Left ventricle myocardium superior (tissue), 1 donor: ENCODE measurements at places on chromosomes 3 and 15. TPM values are rescaled to one million over a fixed set of nuclear protein-coding genes. Genes with fewer than 3 reads are reported as not detected.

RYR3 gene
- 0.02 TPM for total RNA-seq

GALNT15 gene
- total RNA-seq = 7.0 TPM

ETV5 gene
- 3.4 TPM for total RNA-seq

SLC9C1 gene
- total RNA-seq = 2.3 TPM

STAC gene
- 0.69 TPM for total RNA-seq

POMGNT2 gene
- 20.7 TPM for total RNA-seq

AMIGO3 gene
- total RNA-seq = not detected

GABRB3 gene
- 4.5 TPM for total RNA-seq

TIMP4 gene
- total RNA-seq = 15.0 TPM

LIPC gene
- total RNA-seq = 0.32 TPM

GXYLT2 gene
- total RNA-seq = 7.3 TPM

SEMA3G gene
- 9.1 TPM for total RNA-seq

PODXL2 gene
- total RNA-seq = 1.5 TPM

UPK1B gene
- total RNA-seq = 0.77 TPM

GP9 gene
- not detected for total RNA-seq

SLC6A6 gene
- 14.1 TPM for total RNA-seq

CADPS gene
- total RNA-seq = 14.3 TPM

REC114 gene
- total RNA-seq = 0.84 TPM

A4GNT gene
- not detected for total RNA-seq

PGBD4 gene
- 1.7 TPM for total RNA-seq
